RPMI7951 (cell line): ENCODE measurements at places on chromosomes 2 and 18.

- peak; percentile 100 for DNase-seq
Measured at GRCh38 chr18:45793264-45793965, 32.1 kb upstream of the SIGLEC15 start.

- DNase-seq: peak; percentile 73
Measured at GRCh38 chr2:25324905-25325592, 16.7 kb downstream of the DNMT3A start.

GRCh38 chr18:8049147-8049546, 482.0 kb downstream of the PTPRM start:
- no peak for DNase-seq

DNA sequence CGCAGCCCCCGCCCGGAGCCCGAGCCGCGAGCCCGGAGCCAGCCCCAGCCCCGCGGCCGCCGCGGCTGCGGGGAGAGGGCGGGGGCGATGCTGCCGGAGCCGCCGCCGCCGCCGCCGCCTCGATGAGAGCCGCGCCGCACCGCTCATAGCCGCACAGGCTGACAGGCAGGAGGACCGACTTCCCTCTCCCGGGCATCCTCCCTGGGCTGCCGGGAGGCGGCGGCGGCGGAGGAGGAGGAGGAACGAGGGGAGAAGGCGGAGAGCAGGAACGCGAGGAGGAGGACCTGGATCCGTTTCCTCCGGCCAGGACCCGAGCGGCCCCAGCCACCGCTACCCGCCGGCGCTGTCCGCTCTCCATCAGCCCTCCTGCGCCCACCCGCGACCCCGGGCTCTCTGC, 370 bp downstream of the KLHL29 start:
- peak; percentile 30 for DNase-seq

DNA sequence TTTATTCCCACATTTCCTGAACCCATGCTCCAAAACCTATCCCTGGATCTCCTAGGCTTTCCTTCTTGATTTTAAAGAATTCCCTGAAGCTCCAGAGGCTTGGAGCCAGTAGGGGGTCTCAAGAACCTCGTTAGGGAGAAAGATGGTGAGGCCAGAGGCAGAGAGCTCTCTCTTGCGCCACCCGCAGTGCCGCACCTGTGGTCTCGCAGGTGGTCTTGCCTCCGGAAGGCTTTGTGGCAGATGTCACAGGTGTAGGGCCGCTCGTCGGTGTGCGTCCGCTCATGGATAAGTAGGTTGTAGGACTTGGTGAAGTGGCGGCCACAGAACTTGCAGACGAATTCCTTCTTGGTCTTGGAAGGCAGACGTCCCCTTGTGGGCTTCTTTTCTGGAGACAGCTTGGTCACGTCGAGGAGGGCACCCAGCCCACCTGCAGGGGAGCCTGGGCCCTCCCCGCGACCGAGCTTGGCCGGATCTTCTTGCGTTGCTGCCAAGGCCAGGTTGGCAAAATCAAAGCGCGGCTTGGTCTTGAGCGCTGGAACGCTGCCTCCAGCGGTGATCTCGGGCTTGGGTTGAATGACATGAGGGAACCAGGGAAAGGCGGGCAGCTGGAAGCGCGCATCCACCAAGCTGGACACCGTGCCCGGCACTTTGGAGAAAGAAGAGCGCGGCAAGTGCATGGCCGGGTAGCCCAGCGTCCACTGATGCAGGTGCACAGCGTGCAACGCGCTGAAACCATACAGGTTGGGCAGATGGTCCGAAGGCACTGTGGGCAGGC, 5.3 kb downstream of the OSR1 start:
- no peak for DNase-seq

DNA sequence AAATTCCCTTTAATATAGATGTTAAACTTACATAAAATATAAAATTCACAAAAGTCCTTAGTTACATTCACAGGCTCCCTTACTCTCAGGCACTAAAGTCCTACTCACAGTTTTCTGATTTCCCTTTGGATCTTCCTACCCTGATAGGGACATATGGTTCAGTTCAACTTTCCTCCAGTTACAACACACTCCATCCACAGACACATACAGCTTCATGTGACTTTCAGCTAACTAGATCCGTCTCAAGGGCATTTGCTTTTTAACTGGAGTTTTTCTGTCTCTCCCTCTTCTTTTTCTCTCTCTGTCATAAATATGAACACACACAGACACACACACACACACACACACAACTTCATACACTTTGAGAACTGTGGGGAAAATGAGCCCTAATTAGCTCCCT, 419.2 kb downstream of the LRP1B start:
- DNase-seq: no peak

GRCh38 chr2:101307503-101307902, 998 bp downstream of the RNF149 start:
- peak; percentile 2 for DNase-seq

GRCh38 chr2:128607911-128608506, 289.3 kb upstream of the HS6ST1 start:
- DNase-seq: no peak

GRCh38 chr18:22687892-22688680, 245.0 kb upstream of the RBBP8 start:
- DNase-seq: no peak

- no peak for DNase-seq
Measured at GRCh38 chr18:29009250-29009803, 832.4 kb upstream of the CDH2 start.

GRCh38 chr2:776487-776886, 99.3 kb upstream of the TMEM18 start:
- DNase-seq: no peak
